Cardiac fibroblast (primary cell): ENCODE measurements at places on chromosomes 13 and 19.

- DNase-seq, result no peak
Observed at GRCh38 chr19:51431124-51431523, 13.7 kb upstream of the SIGLEC10 start.

GRCh38 chr13:110576070-110576394 lies 14.5 kb upstream of the RAB20 start:
- DNase-seq, result no peak

GRCh38 chr19:54448040-54448773 lies 792 bp upstream of the LENG8 start:
- peak; percentile 71 for DNase-seq

DNA sequence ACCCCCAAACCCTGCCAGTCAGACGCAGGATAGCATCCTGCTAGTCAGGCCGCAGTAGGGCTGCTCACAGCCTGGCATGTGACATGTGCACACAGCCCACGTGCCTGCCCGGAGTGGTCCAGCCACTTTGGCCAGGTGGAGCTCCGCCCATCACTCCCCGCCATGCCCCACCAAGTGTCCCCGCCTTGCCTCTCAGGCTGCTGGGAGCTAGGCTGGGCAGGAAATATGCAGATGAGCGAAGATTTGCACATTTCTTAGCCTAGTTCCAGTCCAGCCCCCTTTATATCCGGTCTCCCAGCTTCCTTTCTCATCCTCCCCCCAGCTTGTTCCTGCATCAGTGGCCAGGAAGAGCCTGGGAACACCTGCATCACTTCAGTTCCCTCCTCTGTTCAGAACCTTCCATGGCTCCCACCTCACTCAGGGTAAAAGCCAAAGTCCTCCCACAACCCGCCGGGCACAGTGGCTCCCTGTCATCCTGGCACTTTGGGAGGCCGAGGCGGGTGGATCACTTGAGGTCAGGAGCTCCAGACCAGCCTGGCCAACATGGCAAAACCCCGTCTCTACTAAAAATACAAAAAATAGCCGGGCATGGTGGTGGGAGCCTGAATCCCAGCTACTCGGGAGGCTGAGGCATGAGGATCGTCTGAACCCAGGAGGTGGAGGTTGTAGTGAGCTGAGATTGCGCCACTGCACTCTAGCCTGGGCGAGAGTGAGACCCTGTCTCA lies 2.3 kb upstream of the DOCK6 start:
- DNase-seq, result peak; percentile 36

GRCh38 chr19:17762505-17763229 lies 11.4 kb downstream of the FCHO1 start:
- peak; percentile 68 for DNase-seq

DNA sequence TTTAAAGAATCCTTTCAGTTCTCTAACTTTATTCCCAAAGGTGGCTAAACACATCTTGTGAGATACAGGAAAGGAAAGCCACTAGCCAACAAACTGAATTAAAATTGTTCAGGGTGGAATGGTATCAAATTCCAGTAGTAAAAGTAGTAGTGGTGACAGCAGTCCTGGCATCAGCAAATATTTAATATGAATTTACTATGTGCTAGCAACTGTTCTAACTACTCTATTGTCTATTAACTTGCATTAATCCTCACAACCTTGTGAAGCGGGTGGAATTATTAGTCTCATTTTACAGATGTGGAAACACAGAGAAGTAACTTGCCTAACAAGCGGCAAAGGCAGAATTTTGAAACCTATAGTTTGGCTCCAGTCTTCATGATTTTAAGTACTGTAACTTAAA lies 130.1 kb downstream of the KLF12 start:
- no peak for DNase-seq

- DNase-seq, result no peak
Observed at GRCh38 chr19:17420475-17420924, 653 bp downstream of the MVB12A start.

DNA sequence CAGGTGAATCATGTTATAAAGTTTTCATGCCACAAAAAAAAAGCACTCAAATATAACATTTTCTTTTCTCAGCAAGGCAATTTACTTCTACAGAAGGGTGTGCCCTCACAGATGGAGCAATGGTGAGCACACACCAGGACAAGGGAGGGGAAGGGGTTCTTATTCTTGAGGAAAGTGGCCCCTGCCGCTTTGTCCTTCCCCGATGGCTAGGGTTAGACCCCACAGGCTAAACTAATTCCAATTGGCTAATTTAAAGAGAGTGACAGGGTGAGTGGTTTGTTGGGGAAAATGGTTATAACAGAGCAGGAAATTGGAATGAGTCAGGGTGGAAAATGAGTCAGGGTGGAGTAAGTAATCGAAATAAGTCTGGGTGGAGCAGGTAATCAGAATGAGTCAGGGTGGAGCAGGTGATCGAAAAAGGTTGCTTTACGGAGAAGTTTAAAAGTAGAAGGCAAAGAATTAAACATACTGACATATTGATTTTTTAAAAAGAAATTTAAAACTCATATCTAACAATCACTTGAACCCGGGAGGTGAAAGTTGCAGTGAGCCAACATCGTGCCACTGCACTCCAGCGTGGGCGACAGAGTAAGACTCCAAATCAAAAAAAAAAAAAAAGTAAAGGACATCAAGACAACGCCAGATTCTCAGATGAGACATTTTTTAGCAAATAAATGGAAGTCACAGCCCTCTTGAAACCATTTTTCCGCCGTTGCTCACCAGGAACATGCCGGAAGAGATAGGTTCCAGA lies 813 bp downstream of the ZNF562 start:
- DNase-seq, result peak; percentile 6

DNA sequence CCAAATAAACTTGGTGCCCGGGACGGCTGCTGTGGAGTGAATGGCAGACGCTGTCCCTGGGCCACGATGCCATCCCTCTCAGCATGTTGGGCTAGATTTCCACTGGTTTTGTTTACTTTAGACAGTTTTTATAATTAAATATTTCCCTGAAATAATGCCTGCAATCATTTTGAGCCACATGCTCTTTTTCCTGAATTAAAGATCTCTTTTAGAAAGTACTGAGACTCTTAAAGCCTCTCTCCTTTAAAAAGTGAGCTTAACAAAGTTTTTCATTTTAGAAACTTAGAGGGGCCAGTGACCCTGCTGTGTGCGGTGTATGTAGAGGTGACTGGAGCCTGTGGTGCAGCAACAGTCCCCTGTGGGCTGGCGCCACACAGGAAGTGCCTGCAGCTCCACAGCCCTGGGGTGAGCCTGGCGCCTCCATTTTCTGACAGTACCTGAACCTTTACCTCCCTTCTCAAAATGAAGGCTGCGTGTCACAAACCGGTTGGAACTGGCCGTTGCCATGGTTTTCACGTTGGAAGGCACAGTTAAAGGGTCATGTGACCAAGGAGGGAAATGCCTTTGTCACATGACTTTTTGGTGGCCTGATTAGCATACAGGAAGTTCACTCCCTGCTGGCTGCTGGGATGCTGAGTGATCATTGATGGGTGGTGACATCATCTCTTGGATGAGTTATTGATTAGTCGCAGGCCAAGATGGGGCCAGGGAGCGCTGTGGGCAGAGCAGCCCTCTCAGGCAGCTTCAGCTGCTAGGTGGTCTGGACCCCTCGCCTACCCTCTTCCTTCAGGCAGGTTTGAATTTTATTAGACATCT lies 26.3 kb downstream of the TSSK6 start:
- DNase-seq, result peak; percentile 98

DNA sequence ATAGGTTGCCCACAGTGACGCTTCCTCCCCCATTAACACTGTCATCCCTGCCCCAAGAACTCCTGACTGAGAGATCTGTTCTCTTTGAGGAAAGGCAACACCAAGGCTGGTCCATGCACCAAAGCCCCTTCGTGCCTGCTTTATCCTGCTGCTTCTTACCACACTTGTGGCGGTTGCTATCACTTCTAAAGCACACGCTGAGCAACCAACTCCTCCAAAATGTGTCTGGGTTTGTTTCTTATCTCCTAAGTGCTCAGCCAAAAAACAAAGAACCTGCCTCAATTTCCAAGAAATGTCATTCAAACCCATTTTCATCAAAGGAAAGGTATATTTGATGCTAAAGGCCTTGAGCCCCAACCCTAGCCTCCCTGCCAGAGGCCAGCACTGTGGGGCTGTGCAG lies 14.6 kb downstream of the ATP7B start:
- no peak for DNase-seq

- no peak for DNase-seq
Observed at GRCh38 chr13:33409673-33410510, 124.3 kb upstream of the STARD13 start.

GRCh38 chr13:79037197-79037596 lies 368.9 kb downstream of the RBM26 start:
- DNase-seq, result no peak

- DNase-seq, result peak; percentile 88
Observed at GRCh38 chr13:40406405-40407120, 259.9 kb downstream of the FOXO1 start.

GRCh38 chr19:33379151-33379829 lies 5.8 kb downstream of the CEBPG start:
- no peak for DNase-seq

GRCh38 chr19:52191389-52191788 lies 1.5 kb downstream of the PPP2R1A start:
- DNase-seq, result no peak

DNA sequence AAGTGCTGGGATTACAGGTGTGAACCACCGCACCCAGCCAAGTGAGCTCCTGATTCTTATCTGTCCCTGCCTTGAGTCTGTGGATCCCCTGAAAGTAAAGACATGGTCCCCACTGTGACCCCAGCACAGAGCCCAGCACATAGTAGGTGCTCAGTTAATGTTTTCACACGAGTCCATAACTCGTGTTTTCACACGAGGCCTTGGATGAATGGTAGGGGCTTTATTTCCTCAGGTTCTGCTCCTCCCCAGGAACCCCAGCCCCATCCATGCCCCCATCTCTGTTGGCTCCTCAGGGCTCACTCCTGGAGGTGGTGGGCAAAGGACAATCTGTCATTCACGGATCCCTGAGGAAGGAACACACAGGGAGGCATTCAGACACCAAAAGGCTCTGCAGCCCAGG lies 23.6 kb upstream of the PDE4C start:
- no peak for DNase-seq

DNA sequence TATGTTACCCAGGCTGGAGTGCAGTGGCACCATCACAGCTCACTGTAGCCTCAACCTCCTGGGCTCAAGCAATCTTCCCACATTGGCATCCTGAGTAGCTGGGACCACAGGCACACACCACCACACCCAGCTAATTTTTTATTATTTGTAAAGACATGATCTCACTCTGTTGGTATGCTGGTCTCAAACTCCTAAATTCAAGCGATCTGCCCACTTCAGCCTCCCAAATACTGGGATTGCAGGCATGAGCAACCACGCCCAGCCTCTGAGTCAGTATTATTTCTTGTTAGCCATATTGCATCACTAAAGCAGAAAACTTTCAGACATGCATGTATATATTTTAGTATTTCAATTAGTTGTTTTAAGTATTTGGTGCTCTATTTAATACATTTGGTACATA lies 376.4 kb downstream of the GPC6 start:
- peak; percentile 88 for DNase-seq

DNA sequence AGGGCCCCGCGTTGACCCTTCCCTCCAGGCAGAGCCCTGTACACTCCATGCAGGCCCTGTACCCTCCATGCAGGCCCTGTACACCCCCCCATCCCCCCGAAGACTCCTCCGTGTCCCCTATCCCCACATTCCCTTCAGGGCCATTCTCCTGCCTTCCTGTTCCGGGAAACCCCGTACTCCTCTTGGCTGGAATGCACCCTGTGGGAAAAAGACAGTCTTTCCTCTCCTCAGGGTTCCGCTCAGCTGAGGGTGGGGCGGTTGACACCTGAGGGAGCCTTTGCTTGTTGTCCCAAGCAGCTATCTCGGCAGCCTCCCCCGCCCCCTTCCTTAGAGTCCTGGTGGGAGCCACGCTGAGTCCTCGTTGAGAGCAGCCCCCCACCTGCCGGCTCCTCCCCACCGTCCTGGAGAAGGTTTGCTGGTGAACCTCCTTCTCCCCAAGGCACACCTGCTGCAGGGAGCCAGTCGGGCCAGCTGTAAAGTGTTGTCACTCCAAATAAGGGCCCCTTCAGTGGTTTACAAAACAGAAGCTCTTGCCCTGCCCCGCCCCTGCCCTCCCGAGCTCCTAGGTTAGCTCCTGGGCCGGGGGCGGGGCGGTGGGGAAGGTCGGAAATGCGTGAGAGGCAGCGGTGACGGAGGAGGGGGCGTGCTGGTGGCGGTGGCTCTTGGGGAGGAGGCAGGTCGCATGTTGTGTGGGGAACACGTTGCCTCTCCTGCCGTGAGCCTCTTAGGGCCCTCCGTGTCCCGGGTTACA lies 1.5 kb downstream of the GNA11 start:
- no peak for DNase-seq

DNA sequence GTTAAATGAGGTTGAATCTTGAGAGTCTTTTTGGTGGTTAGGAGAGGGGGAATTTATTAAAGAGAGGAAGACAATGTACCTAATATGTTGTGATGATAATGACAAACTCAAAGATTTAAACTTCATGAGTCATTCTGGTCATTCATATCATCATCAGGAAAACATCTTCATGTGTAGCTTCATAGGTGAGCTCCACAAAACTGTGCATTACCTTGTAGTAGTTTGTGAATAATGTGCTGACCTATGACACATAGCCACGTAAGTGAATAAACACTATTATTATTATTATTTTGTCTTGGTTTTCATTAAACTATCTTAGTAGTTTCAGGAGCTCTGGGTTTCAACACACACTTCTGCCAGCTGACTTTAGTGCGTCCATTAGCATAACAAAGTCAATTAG lies 997 bp upstream of the GPC6 start:
- DNase-seq, result no peak

DNA sequence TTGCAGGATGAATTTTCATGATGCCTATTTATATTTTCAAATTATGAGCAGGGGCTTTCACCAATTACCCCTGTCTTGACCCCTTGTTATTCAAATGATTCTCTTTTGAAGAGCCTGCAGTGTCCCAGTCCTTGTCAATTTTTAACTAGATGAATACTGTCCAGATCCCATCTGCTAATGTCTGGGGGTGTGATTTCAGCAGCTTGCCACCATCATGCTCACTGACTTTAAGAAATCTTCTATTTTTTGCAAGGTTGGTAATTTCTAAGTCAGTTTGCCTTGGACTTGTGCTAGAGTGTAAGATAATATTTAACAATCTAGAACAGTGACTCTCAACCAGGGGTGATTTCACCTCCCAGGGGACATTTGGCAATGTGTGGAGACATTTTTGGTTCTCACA lies 106.0 kb downstream of the CACNA1A start:
- peak; percentile 25 for DNase-seq

DNA sequence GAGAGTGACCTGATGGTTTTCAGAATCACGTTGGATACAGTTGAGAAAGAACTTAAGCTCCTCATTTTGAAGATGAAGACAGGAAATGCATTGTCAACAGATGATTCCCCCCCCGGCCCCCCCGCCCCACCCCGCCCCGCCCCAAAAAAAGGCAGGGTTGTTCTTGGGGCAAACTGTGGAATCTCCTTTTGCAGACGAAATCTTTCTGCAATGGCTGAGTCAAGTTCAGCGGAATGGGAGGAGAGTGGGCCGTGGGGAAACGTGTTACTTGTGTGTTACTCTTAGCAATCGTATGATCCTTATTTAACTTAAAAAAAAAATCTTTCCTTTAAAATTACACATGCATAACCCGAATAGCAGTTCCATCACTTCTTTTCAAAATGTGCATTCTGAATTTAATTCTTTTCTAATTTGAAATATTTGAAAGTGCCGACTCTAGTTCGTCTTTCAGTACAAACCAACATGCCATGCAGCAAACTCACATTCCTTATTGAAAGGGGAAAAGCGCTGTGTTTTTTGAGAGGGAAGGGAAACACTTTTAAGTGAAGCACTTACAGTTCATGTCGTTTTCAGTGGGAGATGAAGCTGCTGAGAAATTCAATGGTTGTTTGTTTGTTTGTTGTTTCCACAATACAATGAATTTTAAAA lies 348.5 kb upstream of the ARGLU1 start:
- peak; percentile 17 for DNase-seq

GRCh38 chr13:109629737-109630136 lies 156.6 kb downstream of the IRS2 start:
- no peak for DNase-seq

GRCh38 chr19:58084596-58085347 lies 13.3 kb downstream of the ZSCAN18 start:
- no peak for DNase-seq
